A549 treated with GW870086 at 1 μM for 4 hours (cell line): ENCODE measurements at places on chromosomes 7 and 10. TPM values are rescaled to one million over a fixed set of nuclear protein-coding genes. Genes with fewer than 3 reads are reported as not detected.

KMT2C gene
- 4.7 to 8.2 TPM (median 7.5 TPM) in 5 replicates for total RNA-seq

BICC1 gene
- 13.4 to 19.4 TPM (median 18.3 TPM) in 5 replicates for total RNA-seq

GJD4 gene
- total RNA-seq, result 0.08 TPM in 2 of 5 replicates, not detected in the others

TEX36 gene
- not detected in 5 replicates for total RNA-seq

TAF3 gene
- 6.5 to 7.9 TPM (median 7.4 TPM) in 5 replicates for total RNA-seq

PAOX gene
- 1.4 to 2.1 TPM (median 1.8 TPM) in 5 replicates for total RNA-seq

SEMA3A gene
- total RNA-seq, result 3.5 to 5.8 TPM (median 5.1 TPM) in 5 replicates

CYP26C1 gene
- not detected in 5 replicates for total RNA-seq

PRSS37 gene
- total RNA-seq, result not detected in 5 replicates
